Activated CD4-positive, alpha-beta memory T cell treated with anti-CD3 and anti-CD28 coated beads, Interleukin-2, amount 10 ng/mL, durations not matched to agents 7 days and 5 days (primary cell): ENCODE measurements at places on chromosomes 13 and 19.
A peak's percentile ranks its signal among the peaks of the same experiment; 100 is the strongest.

- no peak for DNase-seq
Measured at GRCh38 chr13:103539265-103539664, 473.0 kb upstream of the SLC10A2 start.

- no peak for DNase-seq
Measured at GRCh38 chr19:36060430-36060829, 5.7 kb downstream of the WDR62 start.

DNA sequence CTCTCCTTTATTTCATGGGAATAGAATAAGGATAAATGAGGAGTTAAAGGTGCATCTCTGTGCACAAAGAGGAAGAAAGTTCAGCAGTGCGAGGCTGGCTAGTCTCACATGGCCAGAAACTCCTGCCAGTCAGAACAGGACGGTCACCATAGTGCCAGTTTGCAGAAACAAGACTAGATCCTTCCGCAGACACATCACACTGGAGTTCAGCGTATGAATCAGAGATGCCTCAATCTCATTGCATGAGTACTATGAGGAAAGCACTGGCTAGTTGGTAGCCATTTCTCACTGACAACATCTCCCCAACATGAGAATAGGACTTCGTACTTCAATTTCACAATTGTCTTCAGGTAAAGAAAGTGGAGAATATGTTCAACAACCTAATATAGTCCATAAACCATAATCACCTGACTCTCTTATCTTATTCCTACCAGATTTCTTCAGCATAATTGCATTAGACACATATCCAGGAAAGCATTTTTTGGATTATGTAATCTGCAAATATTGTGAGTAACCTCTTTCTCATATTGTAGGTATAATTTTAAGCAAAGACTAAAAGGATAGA lies 34.9 kb downstream of the RXFP2 start:
- no peak for DNase-seq

DNA sequence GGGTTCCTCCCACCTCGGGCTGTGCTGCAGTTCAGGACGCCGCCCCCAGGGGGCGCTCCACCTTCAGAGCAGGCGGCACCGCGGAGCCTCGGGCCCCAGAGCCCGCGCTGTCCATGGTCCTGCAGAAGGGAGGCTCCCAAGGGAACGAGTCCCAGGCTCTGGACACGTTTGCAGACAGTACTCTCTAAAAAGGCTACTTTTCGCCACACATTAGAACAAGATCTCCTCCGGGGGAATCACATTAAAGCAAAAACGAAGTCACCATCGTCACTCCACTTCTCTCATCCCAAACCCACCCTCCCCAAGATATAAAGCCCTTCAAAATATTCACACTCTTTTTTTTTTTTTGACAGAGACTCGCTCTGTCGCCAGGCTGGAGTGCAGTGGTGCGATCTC lies 4.6 kb upstream of the SIGLEC10 start:
- peak; percentile 88 for DNase-seq

DNA sequence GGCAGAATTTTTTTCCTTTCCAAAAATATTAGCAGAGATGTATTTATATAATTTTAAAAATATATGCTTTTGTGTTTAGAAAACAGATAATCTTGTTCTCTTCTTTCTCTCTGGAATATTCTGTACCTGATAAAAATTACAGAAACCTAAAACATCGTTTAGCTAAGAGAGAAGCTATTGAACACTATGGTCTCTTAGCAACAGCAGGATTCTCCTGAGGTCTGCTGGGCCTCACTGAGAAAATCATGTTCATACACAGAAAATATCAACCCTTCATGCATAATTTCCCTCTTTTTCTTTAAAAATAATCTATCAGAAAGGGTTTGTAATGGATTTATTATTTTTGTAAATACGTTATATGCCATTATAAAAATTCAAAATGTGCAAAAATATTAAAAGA lies 242.2 kb downstream of the DCLK1 start:
- no peak for DNase-seq

DNA sequence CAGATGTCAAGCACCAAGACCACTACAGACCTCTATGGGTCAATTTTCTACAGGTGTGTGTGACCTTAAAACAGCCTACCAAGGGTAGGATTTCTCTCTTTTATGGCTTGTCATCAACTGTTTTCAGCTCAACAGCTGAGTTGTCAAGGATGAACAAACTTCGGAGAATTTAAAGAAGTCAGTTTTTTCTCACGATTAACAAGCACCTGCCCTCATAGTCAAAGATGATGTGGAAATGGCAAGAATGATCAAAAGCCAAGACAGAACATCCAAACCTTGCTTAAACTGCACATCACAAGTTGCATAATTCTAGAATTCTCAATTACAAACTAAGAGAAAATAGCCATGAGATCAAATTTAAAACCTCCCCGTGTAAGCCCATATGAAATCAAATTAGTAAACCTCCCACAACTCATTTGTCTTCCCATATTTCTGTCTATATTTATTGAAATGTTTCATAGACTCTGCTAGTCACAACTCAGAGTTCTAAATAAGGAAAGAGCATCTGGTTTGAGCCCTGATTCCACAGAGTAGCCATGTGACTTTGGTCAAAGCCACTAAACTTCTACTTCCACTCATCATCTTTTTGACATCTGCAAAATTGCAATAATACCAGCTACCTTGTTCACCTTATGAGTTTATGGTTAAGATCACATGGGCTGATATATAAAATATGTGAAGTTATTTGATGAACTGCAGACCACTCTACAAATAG lies 521.5 kb upstream of the HTR2A start:
- DNase-seq, result no peak

- no peak for DNase-seq
Measured at GRCh38 chr19:7590256-7590655, 5.4 kb upstream of the CAMSAP3 start.

- DNase-seq, result no peak
Measured at GRCh38 chr19:53007606-53008005, 6.1 kb upstream of the ERVV-1 start.

- DNase-seq, result no peak
Measured at GRCh38 chr13:33164331-33164730, 121.2 kb downstream of the STARD13 start.

GRCh38 chr19:611481-611868 lies 21.8 kb downstream of the HCN2 start:
- DNase-seq, result peak; percentile 67

DNA sequence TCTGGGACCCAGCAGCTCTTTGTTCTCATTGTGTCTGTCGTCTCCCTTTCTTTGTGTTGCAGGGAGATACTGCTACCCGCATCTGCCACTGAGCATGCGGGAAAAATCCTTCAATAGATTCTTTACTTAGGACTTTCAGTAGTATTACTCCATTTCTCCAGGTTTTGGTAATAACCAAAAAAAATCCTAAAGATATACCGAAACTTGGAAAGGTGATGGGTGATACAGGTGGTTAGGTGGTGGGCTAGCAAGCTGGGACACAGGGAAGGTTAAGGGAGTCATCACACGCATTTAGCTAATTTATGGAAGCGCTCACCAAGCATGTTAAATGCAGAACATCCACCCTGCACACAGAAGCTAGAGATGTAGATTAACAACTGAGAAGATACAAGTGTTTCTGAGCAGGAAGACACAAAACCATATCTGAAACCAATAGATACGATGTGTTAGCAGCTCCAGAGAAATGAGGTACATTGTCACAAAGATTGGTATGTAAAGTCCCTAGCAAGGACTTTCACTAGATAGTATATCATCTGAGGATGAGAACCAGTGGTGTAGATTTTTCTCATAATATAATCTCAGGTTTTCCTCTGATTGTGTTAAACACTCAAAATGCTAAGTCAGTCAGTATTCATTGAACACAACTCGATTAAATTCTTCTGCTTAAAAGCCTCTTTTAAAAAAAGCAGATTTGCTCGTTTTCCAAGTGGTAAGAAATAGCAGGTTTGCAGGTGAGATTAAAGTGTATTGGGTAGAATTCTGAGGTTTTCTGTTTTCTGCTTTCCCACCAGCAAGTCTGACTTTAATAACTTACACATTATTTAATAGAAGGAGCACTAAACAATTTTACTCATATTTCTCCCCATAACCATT lies 1.2 kb upstream of the SLAIN1 start:
- DNase-seq, result no peak

DNA sequence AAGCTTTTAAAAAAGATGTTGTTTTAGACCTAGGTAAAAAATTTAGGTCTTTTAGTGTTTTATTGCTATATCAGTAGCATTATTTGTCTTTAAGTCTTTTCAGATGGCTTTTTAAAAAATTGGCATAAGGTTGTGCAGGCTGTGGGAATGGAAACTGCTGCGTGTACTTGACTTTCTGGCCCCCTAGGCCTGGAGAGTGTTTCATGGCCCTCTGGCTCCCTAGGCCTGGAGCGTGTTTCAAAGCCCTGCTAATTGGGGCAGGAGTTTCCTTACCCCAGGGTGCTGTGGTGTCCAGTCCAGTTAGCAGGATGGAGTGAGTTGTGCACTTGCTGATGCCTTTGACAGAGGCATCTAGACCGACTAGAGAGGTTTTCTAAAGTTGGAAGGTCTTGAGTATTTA lies 23.8 kb downstream of the PRAM1 start:
- no peak for DNase-seq

GRCh38 chr19:32363175-32363574 lies 17.8 kb downstream of the ZNF507 start:
- DNase-seq, result no peak

GRCh38 chr13:36098080-36098479 lies 33.1 kb downstream of the DCLK1 start:
- no peak for DNase-seq

GRCh38 chr13:43991773-43992201 lies 112.1 kb downstream of the LACC1 start:
- no peak for DNase-seq

GRCh38 chr13:28854657-28855056 lies 34.5 kb downstream of the MTUS2 start:
- no peak for DNase-seq

- DNase-seq, result no peak
Measured at GRCh38 chr19:46903458-46903857, 42.7 kb downstream of the ARHGAP35 start.

DNA sequence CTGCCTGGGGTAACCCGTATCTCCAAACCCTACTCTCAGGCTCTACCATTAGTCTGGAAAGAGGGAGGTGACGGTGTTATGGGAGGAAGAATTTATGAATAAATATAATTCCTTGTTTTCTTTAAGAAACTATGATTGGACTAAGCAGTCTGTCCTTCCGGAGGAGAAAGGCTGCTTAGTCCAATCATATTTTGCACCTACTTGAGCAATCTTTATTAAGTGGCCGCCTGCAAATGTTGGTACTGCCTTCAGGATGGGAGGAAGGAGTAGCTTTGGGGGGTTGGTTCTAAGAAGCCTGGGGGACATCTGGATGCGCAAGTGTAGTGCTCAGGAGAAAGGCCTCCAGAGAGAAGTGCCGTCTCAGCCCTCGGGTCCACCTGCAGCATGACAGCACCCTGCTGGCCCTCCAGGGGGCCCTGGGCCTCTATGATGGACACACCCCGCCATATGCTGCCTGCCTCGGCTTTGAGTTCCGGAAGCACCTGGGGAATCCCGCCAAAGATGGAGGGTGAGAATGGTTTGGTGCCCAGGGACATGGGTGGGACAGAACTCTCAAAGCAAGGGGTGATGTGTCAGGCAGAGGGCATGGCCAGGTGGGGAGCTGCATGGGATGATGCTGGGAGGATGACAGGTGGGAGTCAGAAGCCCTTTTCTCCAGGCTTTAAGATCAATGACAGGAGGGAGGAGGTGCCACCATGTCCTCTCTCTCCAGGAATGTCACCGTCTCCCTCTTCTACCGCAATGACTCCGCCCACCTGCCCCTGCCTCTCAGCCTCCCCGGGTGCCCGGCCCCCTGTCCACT lies 4.1 kb downstream of the ACP4 start:
- DNase-seq, result peak; percentile 29

- DNase-seq, result no peak
Measured at GRCh38 chr13:49353908-49354307, 90.0 kb downstream of the CAB39L start.

- no peak for DNase-seq
Measured at GRCh38 chr13:62482351-62482750, 1066.7 kb upstream of the PCDH20 start.

- no peak for DNase-seq
Measured at GRCh38 chr19:8510589-8511115, 3.3 kb downstream of the ZNF414 start.
